ENCODE measurements at places on chromosomes 5 and 9.

DNA sequence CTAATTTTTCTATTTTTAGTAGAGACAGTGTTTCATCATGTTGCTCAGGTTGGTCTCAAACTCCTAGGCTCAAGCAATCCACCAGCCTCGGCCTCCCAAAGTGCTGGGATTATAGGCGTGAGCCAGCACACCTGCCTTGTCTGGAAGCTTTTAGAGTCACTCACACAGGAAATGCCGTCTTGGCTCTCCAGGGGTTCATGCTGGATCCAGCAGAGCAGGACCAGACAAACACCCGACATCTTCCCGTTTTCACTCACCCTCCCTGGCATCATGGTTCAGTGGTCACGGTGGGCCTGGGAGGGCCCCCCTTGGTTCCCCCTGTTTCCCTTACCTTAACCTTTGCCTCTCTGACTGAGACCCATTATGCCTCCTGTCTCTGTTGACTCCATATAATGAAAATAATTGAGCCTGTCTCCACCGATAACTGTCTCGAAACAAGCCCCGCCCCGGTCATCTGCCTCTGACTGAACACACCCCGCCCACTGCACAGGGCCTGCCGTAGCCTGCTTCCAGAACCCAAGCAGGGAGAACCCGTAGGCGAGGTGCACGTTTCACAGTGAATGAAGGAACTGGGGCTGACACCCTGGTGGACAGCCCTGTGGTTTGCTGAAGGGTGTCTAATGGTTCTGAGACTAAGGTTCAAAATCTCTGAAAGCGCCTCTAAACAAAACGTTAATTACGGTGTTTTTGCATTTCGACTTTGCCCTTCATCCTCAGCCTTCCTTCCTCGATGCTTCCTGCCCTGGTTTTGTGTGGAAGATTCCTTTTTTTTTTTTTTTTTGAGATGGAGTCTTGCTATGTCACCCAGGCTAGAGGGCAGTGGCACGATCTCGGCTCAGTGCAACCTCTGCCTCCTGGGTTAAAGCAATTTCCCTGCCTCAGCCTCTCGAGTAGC lies 39.7 kb upstream of the SPRY4 start:
- DNase-seq: no peak

DNA sequence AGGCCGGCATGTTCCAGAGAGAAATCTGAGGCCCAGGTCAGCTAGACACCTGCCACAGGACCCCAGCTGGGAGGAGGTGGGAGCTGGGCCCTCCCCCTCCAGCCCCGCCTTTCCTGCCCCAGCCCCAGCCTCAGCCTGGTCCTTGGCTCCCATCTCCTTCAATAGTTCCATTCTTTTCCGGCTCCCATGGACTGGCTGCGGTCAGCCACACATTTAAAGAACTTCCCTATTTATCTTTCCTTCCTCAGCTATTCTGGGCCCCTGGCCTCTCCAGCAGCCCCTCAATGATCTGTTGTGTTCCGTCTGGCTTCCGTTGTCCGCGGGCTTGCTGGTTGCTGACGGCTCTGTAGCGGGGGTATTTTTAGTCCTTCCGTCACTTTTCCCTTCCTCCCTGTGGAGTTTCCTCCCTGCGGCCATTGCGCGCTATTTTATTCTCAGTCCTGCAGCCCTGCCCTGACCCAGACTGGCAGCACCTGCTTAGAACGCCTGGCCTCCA lies 73.8 kb downstream of the AMBP start:
- DNase-seq: peak; percentile 45

DNA sequence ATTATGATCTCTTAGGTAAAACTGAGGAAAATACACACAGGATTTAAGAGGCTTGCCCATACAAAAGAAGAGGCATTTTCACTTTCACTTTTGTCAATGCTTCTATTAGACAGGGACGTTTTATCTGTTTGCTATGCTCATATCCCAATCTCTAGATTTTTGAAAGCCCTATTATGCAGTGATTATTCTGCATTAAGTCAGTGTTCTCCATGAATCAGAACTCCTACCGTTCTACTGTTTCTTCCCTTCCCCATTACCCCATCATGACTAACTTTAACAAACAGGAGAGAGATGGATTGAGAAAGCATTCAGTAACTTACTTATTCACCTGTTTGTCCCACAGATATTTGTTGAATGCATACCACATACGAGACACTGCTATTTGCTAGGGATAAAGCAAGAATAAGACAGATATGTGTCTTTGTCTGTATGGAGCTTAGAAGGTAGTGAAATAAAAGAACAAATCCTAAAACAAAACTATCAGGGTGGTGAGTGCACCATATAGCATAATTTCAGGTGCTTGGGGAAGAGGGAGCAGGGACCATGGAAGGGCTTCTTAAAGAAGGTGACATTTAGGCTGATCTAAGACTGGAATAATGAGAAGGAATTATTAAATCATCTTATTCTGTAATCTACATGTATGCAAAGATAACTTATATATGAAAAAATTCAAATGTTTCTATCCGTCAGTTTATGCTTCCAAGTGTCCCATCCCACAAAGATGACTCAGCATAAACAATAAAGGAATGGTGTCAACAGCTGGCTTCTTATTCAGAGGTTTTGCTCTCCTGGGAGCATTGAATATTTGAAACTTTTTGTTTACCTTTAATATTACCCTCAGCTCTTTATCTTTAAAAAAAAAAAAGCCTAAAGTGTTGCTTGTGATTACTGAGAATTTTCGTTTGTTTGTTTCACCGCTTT lies 328.1 kb downstream of the HINT1 start:
- no peak for DNase-seq

- DNase-seq: no peak
Observed at GRCh38 chr5:31770998-31771397, 132.1 kb downstream of the PDZD2 start.

GRCh38 chr5:10565785-10566542 lies 2.1 kb downstream of the ANKRD33B start:
- DNase-seq: no peak

DNA sequence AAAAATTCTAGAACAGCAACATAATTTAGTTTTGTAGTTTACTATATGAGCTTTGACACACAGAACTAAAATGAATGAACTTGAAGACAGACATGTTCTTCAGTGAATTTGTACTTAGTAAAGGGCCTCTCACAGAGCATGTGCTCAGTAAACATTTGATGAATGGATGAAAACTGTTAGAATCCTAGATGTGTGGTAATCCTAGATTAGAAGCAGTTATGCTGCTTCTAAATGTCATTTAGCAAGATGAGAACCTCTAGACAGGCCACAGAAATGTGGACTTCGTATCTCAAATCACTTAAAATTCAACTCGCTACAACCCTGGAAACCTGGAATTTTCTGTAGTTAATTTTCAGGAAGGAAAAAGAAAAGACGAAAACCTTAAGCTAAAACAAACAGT lies 8.5 kb downstream of the GOLPH3 start:
- no peak for DNase-seq

DNA sequence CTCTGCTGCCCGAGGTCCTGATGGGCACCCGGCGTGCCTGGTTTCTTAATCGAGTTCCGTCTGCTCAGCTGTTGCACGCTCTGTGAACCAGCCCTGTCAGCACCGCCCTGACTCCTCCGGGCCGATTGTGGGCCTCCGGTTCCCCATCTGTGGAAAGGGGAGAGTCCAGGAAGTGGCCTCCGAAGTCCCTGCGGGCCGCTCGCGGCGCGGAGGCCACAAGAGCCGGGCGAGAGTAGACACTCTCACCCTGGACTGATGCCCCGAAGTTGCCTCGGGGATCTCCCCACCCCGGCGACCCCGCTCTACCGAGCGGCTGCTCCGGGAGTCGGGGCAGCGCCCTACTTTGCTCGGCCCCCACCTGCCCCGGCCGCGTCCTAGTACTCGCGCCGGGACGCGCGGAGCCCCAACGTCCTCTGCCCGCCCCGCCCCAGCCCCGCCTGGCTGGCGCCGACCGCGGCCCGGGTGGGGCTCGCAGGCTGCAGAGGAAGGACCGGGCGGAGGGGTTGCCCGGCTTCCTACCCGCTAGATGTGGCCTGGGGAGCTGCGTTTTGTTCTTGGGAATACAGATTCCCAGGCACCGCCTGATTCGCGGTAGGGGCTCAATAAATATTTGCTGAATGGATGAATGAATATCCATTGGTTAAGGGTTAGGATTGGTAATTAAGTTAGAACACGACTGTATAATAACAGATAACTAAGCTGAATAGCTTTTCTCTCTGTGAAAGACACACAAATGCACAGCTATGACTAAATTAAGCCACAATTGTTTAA lies 935 bp upstream of the ZNF367 start:
- DNase-seq: peak; percentile 86

DNA sequence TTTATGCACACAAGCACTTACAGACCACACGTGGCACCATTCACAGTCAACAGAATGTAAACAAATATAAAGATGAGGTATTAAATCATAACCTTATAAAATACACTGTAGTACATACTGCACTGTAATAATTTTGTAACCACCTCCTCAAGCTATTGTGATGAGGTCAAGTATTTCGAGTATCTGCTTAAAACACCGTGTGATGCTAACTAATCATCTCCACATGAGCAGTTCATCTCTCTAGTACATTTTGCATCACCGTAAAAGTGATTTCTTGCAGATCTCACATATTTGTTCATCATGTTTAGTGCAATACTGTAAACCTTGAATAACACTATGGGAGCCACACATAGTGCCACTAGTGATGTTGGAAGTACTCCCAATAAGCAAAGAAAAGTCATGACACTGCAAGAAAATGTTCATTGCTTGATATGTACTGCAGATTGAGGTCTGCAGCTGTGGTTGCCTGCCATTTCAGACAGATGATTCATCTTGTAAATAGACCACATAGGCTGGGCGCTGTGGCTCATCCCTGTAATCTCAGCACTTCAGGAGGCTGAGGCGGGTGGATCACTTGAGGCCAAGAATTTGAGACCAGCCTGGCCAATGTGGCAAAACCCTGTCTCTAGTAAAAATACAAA lies 44.3 kb downstream of the FOXB2 start:
- DNase-seq: no peak

- DNase-seq: no peak
Observed at GRCh38 chr9:128144239-128145181, 4.7 kb upstream of the LCN2 start.

GRCh38 chr9:100063185-100063584 lies 35.6 kb downstream of the ERP44 start:
- no peak for DNase-seq
